ENCODE measurements at places on chromosomes 7 and 10.

- DNase-seq: no peak
Observed at GRCh38 chr10:94902080-94902479, 36.4 kb upstream of the CYP2C9 start.

GRCh38 chr7:28984631-28985030, 26.5 kb upstream of the TRIL start:
- peak; percentile 87 for DNase-seq

- no peak for DNase-seq
Observed at GRCh38 chr7:65953001-65953720, 28.9 kb downstream of the GUSB start.

- no peak for DNase-seq
Observed at GRCh38 chr7:6530626-6531491, 20.4 kb downstream of the GRID2IP start.

DNA sequence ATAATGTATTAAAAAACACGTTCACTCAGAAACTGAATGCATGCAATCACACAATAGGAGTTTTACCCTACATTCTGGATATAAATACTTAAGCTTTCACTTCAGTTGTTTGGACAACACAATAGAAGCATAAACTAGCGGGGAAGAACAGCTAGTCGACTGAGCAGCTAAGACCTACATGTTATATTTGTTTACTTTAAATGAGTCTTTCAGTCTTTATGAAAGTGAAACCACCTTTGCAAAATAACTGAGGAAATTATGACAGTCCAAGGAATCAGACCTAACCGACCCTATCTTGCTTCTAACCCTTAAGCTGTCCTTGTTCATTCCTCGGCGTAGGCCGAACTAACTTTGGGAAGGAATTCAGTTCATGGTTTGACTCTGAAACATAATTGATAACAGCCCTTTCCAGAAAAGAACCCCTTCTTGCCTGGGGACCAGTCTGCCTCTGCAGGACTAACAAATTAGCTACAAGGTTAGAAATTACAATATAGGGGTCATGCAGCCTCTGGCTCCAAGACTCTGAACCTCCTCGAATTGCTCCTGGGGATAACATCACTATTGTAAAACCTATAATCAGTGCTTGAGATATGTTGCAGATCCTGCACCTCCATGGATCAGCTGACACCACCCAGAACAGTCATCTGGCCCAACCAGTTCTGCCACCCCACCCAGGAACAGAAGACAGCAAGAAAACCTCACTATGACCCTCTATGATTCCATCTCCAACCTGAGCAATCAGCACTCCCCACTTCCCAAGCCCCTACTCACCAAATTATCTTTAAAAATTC, 185.1 kb upstream of the KLF6 start:
- no peak for DNase-seq

DNA sequence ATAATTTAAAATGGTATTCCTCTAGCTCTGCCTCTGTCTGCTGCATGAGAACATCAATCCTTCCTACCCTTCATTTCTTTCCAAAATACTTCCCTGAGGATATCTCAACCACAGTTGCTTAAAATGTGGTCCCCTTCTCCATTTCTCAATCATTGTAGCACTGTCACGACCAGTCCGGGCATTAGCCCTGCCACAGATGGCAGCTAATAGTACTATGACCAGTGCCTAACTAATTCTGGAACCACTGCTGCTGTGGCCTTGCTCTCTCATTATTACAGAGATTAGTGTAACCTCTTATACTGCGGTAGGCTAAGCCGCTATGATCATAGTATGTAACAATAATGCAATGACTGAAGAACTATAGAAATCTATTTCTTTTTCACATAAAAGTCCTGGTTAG, 66.0 kb downstream of the REEP3 start:
- DNase-seq: no peak

- DNase-seq: no peak
Observed at GRCh38 chr7:150993511-150993910, 2.7 kb downstream of the NOS3 start.

DNA sequence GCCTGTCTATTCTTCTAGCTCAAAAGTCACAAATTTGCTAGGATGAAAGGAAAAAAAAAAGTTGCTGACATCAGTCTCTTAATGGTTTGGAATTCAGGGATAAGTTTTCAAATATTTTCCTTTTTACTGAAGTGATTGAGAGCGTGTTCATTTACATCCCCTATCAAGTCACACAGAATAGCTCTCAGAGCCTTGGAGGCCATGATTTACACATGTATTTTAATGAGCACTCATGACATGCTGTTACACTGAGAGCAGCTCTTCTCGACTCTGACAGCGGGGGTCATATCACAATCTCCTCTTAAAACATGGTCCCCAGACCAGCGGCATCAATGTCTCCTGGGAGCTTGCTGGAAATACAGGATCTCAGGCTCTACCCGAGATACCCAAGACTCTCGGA, 232.7 kb downstream of the POU6F2 start:
- DNase-seq: no peak

- no peak for DNase-seq
Observed at GRCh38 chr10:48333856-48334255, 27.4 kb downstream of the MAPK8 start.

DNA sequence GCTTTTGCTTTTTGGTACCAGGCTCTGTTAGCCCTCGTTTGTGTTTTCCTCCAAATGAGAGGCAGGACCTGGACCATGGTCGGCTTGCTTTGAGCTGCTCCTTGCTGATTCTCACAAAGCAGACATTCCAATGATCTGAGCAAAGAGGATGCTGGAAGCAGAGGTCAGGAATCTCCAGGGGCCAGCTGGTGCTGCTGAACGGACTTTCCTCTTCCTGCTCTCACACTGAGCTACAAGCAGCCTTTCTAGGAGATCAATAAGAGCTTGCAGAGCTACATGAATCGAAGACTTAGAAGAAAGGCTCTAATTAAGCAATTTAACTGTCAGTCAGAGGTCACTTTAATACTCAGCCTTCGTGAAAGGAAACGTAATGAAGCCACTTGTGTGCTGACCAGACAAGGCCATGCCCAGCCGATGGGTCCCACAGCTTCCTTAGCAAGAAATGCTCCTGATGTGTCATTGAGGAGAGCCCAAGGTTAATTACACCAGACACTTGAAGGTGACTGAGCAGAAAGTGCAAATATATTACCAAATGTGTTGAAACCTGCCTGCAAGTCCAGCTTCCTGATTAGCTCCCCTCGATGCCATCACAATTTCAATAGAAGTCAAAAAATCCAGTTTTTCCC, 151.3 kb upstream of the RSU1 start:
- peak; percentile 90 for DNase-seq

- no peak for DNase-seq
Observed at GRCh38 chr10:1939016-1939415, 201.7 kb upstream of the ADARB2 start.

DNA sequence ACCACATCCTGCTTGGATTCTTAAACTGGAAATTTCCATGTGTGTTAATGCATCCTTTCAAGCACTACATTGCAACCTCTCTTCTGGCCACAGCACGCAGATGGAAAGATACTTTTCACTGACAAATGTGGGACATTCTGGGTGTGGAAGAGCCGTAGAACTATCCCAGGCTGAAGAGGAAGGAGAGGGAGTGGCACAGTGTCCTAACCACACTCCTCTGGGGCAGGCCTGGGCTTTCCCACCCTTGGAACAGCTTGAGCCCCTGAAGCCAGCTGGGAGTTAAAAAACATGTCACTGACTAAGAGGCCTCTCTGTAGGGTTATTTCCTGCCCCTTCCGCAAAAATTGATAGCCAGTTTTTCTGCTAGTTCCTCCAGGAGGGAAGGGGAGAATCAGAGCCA, 34.0 kb upstream of the DNMBP start:
- DNase-seq: no peak

GRCh38 chr10:24249829-24250415, 41.0 kb downstream of the KIAA1217 start:
- DNase-seq: peak; percentile 82

GRCh38 chr7:98568891-98569290, 48.2 kb upstream of the NPTX2 start:
- DNase-seq: no peak
